ENCODE measurements at places on chromosomes 4 and X. TPM values are rescaled to one million over a fixed set of nuclear protein-coding genes. Genes with fewer than 3 reads are reported as not detected.

The SMIM31 gene
- total RNA-seq, result not detected

The BANK1 gene
- not detected for total RNA-seq

The MTNR1A gene
- total RNA-seq, result not detected

GRCh38 chrX:125681058-125681457 is 361.4 kb downstream of the TEX13C start:
- no peaks in the 10 kb centered on the region for H3K4me1 ChIP-seq
- H3K4me3 ChIP-seq, result no peak overlapping the region

DNA sequence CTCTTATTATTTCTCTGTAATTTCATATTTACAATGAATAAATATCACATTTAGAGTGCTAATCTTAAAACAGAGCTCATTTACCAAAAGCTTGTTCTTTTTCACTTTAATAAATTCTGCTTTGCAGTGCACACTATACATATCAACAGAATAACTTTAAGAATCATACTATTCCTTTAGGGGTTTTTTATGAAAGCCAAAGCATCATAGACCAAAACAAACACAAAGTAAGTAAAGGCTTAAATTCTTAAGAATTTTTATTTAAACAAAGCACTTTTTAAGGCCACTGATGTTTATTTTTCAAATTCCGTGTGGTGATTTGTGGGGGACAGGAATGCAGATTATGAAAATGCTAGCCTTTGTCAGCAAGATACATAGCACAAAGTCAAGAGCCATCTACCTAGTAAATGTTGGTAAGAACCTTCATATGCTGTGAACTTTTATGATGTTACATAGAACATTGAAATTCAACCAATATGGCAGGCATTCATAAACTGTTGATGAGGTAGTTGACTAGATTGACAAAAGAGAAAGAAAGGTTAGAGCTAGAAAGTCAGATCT is 17.8 kb downstream of the TIGD2 start:
- no peak for DNase-seq
- H3K4me1 ChIP-seq, result no peaks in the 10 kb centered on the region
- no peaks in the 10 kb centered on the region for H3K36me3 ChIP-seq
- H3K4me3 ChIP-seq, result no peak overlapping the region

DNA sequence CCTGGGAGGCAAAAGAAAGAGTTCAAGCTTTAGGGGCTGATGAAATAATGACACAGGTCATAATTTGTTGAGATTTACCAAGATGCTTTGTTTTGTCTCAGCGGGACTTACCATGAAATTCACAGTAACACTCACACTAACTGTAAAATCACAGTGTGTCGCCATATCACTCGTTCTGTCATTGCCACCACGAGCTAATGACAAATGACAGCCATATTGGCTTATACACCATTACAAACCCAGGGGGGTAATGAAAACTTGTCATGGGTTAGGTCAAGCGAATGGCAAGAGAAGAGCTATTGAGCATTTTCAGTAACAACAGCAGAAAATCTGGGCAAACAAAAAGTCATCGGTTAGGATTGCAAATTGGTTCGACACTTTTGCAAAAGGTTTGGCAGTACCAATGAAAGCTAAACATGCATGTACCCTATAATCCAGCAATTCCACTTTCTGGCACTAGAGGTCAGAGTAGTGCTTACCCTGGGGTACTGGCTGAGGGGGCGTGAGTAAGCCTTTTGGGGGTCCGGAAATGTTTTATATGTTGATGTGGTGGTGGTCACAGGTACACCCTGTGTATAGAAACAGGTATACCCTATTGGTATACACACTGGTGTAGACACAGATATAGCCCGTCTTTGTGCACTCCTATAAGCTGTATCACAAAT is 83.9 kb upstream of the RAI2 start:
- H3K4me3 ChIP-seq, result no peak overlapping the region
- H3K4me1 ChIP-seq, result no peaks in the 10 kb centered on the region
- peak; percentile 28 for DNase-seq

DNA sequence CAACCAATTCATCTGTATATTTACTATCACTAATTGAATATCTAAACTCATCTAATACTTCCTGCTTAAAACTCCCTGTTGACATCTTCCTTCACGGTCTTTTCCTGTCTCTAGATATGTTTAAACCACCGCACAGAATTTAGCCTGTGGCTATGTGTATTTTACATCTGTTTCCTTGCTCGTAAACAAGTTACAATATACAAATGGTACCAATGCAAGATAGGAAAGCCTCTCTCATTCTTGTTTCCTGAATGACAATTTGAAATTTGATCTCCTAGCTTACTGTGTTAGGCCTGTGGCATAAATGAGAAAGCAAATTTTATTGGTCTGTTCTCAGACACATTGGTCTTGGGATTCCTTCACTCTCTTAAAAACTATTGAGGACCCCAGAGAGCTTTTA is 89.7 kb upstream of the PCDH7 start:
- H3K36me3 ChIP-seq, result no peaks in the 10 kb centered on the region
- H3K27me3 ChIP-seq, result no peaks in the 10 kb centered on the region
- H3K4me1 ChIP-seq, result no peaks in the 10 kb centered on the region
- no peak overlapping the region for H3K27ac ChIP-seq
- DNase-seq, result no peak

- peaks cover 2% of the 10 kb centered on the region for H3K4me1 ChIP-seq
- no peaks in the 10 kb centered on the region for H3K27me3 ChIP-seq
- H3K27ac ChIP-seq, result peak overlapping the region; percentile 85
- DNase-seq, result no peak
These were observed 934 bp downstream of the ZNF41 start for GRCh38 chrX:47482065-47482511.

GRCh38 chrX:116172976-116173375 is 2.4 kb downstream of the AGTR2 start:
- H3K27ac ChIP-seq, result no peak overlapping the region
- no peak for DNase-seq
- no peaks in the 10 kb centered on the region for H3K4me1 ChIP-seq
- H3K27me3 ChIP-seq, result no peaks in the 10 kb centered on the region
- no peak overlapping the region for H3K4me3 ChIP-seq

GRCh38 chr4:185542626-185543315 is 7.5 kb upstream of the PDLIM3 start:
- no peak overlapping the region for H3K4me3 ChIP-seq
- no peak overlapping the region for H3K27ac ChIP-seq

GRCh38 chr4:80007745-80008149 is 65.3 kb downstream of the ANTXR2 start:
- H3K27me3 ChIP-seq, result no peaks in the 10 kb centered on the region
- peaks cover 39% of the 10 kb centered on the region for H3K4me1 ChIP-seq
- peak; percentile 13 for DNase-seq
- H3K4me3 ChIP-seq, result no peak overlapping the region
- peaks cover 50% of the 10 kb centered on the region for H3K36me3 ChIP-seq

DNA sequence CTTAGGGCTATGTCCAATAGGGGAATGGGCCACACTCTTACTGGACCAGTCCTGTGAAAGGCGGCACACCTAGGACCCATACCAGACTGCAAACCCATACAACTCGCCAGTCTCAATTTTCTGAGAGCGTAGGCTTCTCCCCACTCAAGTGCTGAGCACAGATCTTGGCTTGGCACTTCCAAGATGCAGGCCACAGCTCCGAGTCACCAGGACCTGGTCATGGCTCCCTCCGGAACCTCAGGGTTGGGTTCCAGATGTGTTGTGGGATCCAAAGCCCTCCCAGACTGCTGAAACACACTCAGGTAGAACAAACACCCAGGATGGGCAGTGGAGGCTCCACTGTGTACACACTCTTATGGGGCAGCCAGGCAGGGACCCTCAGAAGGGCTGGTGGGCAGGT is 103.3 kb downstream of the TMEM144 start:
- H3K4me1 ChIP-seq, result no peaks in the 10 kb centered on the region
- DNase-seq, result no peak
- no peaks in the 10 kb centered on the region for H3K27me3 ChIP-seq
- no peak overlapping the region for H3K4me3 ChIP-seq
- no peak overlapping the region for H3K27ac ChIP-seq

DNA sequence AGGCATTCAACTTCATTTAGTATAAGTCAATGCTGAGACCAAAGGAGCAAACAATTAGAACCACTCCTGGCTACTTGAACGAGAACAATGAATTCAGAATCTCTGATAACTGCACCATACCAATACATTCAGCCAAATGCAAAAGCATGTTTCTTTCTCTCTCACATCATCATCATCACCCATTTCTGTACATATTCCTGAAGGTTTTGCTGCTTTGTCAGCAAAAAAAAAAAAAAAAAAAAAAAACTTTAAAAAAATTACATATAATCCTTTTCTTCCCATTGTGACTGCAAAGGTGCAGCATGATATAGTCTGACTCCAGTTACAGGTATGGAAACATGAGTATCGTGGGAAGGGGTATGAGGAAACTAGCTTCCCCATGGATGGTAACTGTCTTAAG is 35.6 kb downstream of the FBXW7 start:
- H3K4me1 ChIP-seq, result peaks cover 8% of the 10 kb centered on the region
- no peak for DNase-seq
- H3K27me3 ChIP-seq, result no peaks in the 10 kb centered on the region
- no peak overlapping the region for H3K27ac ChIP-seq
- no peaks in the 10 kb centered on the region for H3K36me3 ChIP-seq

GRCh38 chrX:55135171-55135570 is 46.4 kb downstream of the PAGE2 start:
- no peak overlapping the region for H3K4me3 ChIP-seq
- peak; percentile 10 for DNase-seq
- no peaks in the 10 kb centered on the region for H3K36me3 ChIP-seq
- H3K4me1 ChIP-seq, result no peaks in the 10 kb centered on the region
- no peak overlapping the region for H3K27ac ChIP-seq
- H3K27me3 ChIP-seq, result no peaks in the 10 kb centered on the region

DNA sequence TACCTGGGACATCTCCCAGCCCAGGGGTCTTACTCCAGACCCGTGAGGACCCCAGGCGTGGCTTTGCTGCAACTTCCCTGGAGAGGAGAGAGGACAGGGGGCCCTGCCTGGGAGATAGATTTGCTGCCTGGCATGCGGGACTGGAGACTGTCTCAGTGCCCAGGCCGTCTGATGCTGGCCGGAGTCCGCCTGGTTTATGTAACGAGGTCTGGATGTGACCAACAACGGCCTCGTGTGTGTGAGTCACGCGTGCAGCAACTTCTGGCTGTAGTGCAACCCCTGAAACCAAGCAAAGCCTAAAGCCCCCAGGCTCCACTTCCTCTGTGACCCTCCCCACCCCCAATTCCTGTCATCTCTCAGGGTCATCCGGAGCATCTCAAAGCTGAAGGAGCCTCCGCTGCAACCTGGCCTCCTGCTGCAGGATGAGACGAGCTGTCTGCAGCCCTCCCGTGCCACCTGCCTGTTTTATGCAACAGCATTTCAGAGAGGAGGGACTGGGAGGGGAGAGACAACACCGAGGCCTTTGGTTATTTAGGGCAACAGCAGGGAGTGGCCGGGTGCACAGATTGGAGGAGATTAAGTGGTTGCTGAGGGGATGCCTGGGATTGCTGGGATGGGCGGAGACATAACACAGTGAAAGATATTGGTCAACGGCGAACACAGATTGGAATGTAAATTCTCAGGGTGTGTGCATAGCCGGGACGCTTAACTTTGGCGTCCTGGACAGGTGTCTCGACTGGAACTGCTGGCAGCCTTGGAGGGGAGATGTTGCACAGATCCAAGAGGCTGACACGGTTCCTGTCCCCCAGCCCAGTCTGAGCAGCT is 16.0 kb downstream of the XG start:
- H3K27me3 ChIP-seq, result peaks cover 24% of the 10 kb centered on the region
- H3K4me3 ChIP-seq, result no peak overlapping the region
- H3K36me3 ChIP-seq, result no peaks in the 10 kb centered on the region
- H3K27ac ChIP-seq, result no peak overlapping the region

- no peak overlapping the region for H3K27ac ChIP-seq
- H3K4me3 ChIP-seq, result no peak overlapping the region
- H3K4me1 ChIP-seq, result no peaks in the 10 kb centered on the region
- no peaks in the 10 kb centered on the region for H3K27me3 ChIP-seq
- DNase-seq, result no peak
- H3K36me3 ChIP-seq, result no peaks in the 10 kb centered on the region
These were observed 16.9 kb downstream of the GLRA2 start for GRCh38 chrX:14546190-14546589.

DNA sequence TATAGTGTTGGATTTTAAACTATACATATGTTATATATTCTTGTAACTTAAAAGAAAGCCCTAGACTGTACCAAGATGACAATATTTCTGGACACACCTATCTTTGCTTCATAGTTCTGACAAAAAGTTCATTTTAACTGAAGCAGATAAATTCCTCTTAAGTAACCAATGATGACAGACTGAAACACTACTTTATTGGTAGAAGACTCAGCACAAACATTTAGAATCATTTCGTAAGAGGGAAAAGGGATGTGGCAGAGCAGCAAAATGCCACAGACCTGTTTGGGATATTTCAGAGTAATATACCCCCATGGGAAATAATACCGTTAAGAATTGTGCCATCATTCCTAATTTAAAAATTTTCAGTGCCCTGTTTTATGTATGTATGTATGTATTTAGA is 56.2 kb downstream of the APOO start:
- H3K36me3 ChIP-seq, result no peaks in the 10 kb centered on the region
- DNase-seq, result no peak
- no peak overlapping the region for H3K4me3 ChIP-seq
- no peak overlapping the region for H3K27ac ChIP-seq
- H3K4me1 ChIP-seq, result peaks cover 2% of the 10 kb centered on the region

DNA sequence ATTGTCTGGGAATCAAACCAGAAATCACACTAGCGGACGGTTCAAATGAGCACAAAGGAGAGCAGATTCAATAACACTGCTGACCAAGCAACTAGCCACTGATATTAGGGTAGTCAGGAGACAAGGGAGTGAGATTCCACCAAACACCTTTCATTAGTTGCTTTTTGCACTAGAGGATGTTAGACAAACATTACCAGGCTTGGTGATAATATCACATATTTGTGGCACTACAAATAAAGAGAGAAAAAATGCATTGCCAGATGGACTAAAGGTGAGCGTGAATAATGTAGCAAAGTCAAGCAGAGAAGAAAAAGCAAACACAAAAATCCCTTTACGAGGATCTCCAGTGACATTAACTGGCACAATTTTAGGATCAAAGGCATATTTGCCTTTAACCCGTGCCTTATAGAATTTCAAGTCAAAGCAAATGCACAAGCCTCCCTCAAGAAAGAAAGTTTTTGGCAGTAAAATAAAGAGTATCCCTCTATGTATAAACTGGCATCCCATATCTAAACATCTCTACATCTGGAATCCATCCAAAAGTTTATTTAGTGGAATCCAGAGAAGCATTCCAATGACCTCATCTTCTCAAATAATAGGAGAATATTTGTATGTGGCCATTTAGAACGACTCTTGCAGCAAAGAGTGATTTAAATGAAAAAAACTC is 290.9 kb downstream of the KCTD8 start:
- DNase-seq, result no peak
- H3K4me3 ChIP-seq, result no peak overlapping the region
- no peaks in the 10 kb centered on the region for H3K27me3 ChIP-seq
- no peaks in the 10 kb centered on the region for H3K4me1 ChIP-seq
- H3K27ac ChIP-seq, result no peak overlapping the region
- no peaks in the 10 kb centered on the region for H3K36me3 ChIP-seq

- DNase-seq, result no peak
- H3K27ac ChIP-seq, result no peak overlapping the region
- H3K36me3 ChIP-seq, result no peaks in the 10 kb centered on the region
- H3K27me3 ChIP-seq, result no peaks in the 10 kb centered on the region
These were observed 29.9 kb downstream of the C4orf51 start for GRCh38 chr4:145709843-145710242.
